ENCODE measurements at places on chromosomes 3 and 15.

- DNase-seq, result no peak
These were observed 48.0 kb downstream of the RASGRP1 start for GRCh38 chr15:38516626-38517025.

- no peak for DNase-seq
These were observed 18.5 kb downstream of the TTC23 start for GRCh38 chr15:99230867-99231266.

DNA sequence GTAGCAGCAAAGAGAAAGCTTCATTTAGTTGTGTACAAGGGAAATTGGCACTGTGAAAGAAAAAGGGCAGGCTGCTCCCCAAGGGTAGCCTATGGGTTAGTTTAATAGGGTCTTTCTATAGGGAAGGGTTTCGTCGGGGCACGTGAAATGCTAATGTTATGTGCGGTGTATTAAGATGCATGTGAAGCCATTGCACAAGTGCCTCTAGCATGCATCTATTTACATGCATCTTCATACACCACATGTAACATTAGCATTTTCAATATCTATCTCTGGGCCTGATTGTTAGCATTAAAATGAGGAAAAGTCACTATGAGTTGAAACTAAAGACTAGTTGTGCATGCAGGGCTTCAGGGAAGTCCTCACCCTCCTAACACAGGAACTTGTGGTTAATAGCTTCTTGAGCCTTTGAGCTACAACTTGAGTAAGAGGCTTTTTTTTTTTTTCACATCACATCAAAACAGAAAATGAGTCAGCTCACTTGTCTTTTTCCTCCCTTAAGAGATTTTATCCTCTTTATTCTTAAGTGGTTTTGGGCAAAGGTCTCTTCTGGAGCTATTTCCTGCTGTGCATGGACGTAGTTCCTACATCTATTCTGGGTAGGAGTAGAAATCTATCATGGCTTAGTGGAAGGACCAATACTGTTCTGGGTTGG is 613.4 kb downstream of the ZPLD1 start:
- DNase-seq, result no peak

DNA sequence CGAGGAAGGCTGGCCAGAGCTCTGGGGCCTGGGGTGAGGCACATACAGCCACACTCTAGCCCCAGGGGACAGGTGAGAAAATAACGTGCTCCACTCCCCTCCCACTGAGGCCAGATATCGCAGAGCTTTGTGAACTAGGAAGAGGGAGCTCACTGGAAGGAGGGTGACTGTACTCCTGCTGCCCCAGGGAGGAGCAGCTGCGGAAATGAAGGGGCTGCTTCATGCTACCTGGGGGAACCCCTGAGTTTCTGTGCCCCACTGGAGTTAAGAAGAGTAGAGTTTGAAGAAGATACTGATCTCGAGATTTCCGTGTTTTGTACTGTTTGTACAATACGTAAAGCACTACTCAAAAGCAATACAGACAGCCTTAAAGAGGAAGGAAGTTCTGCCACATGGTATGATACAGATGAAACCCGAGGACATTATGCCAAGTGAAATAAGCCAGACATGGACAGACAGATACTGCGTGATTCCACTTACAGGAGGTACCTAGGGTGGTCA is 44.6 kb downstream of the CMTM6 start:
- DNase-seq, result no peak

DNA sequence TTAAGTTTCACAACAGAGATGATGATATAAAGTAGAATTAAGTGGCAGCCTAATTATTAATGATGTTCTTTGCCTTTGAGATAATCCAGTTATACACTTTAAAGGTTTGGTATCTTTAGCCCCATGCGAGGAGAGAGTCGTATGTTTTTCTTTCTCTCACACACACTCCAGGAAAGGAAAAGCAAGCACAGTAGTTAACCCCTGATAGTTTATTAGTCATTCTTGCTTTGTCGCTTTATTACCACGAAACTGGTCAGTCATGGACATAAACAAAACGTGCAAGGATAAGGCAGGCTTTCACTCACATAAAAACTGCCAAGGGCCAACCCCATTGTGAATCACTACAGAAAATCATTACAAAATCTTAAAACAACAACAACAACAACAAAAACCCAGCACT is 866.9 kb downstream of the FHIT start:
- no peak for DNase-seq

Data from NCI-H1417 treated with DMSO at 0.1 percent for 48 hours (cell line).